ENCODE measurements at places on chromosomes 1 and 21. TPM values are rescaled to one million over a fixed set of nuclear protein-coding genes. Genes with fewer than 3 reads are reported as not detected.

The AIM2 gene
- not detected for total RNA-seq

The CHI3L2 gene
- total RNA-seq: 1.4 TPM

The GPR61 gene
- 0.28 TPM for total RNA-seq

The CFAP74 gene
- not detected for total RNA-seq

The ICOSLG gene
- total RNA-seq: 0.65 TPM

The CFAP410 gene
- total RNA-seq: 9.2 TPM

The ESRRG gene
- not detected for total RNA-seq

The POMGNT1 gene
- total RNA-seq: 50.8 TPM

The CFHR3 gene
- not detected for total RNA-seq

The RHBDL2 gene
- total RNA-seq: 0.71 TPM

The ISG15 gene
- total RNA-seq: 131 TPM

The TCHHL1 gene
- not detected for total RNA-seq

The PRKAA2 gene
- total RNA-seq: 2.2 TPM

The GPA33 gene
- total RNA-seq: not detected

The OR2AK2 gene
- not detected for total RNA-seq

The OR2M3 gene
- not detected for total RNA-seq
